ENCODE measurements at places on chromosomes 3 and 15.

- no peak for DNase-seq
Measured at GRCh38 chr3:128294999-128295468, 141.8 kb downstream of the EEFSEC start.

GRCh38 chr3:50714946-50715345 is 40.2 kb downstream of the DOCK3 start:
- no peak for DNase-seq

DNA sequence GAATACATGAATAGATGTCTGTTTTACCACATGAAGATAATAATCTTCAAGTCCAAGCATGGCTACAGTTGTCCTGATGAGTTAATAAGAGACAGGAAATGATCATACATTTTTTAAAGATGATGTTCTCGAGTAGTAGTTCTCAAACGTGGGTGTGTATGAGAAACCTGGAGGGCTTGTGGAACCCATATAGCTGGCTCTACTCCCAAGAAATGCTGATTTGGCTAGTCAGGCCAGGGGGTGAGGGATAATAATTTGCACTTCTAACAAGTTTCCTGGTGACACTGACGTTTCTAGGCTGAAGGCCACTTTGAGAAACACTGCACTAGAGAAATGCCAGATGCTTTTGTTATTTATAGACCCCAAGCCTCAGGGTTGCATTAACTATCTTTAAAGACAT is 37.0 kb downstream of the ROPN1B start:
- no peak for DNase-seq

DNA sequence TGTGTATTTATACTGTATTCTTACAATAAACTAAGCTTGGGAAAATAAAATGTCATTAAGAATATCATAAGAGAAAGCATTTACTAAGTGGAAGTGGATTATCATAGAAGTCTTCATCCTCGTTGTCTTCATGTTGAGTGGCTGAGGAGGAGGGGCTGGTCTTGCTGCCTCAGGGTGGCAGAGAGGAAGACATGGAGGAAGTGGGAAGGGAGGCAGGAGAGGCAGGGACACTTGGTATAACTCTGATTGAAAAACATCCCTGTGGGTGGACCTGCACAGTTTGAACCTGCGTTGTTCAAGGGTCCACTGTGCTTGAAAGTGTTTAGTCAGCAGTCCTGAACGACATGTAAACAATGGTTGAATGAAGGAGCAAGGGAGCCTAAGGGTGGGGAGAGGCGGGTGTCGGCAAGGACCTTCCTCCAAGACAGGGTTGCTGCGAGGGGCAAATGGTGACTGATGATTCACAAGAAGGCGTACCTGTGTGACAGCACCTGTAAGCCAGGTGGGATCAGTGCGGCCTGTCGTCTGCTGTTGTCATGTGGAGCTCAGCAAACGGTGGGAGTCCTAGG is 103.8 kb upstream of the KLF13 start:
- no peak for DNase-seq

DNA sequence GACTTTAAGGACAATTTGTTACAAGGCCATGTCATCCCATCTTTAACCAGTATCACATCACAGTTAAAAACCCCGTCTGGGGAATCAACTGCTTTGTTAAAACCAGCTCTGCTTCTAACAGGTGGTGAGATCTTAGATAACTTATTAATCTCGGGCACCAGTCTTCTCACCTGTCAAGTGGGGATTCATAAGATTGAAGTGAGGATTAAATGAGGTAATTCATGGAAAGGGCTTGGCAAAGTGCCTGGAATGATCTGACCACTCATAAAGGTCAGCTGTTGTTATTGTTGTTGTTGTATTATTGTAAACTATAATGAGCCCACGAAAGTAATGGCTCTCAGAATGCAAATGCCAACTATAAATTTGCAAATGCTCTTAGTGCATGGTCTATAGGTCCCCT is 30.1 kb upstream of the SLC24A5 start:
- no peak for DNase-seq

- DNase-seq, result no peak
Measured at GRCh38 chr3:139120086-139121056, 75.7 kb upstream of the PRR23C start.

DNA sequence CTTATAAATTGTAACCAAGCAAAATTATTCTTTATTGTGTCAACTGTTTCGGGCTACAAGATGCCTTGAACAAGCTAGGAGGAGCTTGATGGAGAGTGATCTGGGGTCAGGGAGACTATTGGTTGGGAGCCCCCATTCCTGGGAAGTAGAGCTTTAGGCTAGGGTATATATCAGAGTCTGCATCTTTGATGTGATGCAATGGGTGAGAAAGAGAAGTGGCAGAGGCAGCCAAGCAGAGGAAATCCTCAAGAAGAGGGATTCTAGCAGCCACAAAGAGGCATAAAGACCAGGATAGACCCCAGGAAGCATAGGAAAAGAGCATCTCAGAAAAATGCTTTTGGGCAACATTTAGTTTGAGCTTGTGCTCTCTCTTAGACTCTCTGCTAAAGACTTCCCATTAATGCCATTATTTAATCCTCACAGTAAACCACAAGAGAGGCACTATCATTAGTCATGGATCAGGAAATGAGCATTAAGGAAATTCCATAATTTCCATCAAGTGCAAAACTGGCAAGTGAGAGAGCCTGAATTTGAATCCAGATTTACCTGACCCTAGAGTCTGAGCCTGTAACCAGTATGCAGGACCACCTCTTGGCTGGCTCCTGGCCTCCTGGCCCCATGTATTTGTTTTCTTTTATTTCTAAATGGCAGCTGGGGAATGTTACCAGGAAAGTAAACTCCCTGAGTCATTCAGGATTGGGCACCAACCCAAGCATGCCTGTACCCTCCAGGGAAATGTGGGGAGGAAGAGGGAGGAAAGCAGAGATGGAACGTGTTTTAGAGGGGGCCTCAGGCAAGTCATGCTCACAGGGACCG is 118.7 kb downstream of the RPL22L1 start:
- peak; percentile 16 for DNase-seq

DNA sequence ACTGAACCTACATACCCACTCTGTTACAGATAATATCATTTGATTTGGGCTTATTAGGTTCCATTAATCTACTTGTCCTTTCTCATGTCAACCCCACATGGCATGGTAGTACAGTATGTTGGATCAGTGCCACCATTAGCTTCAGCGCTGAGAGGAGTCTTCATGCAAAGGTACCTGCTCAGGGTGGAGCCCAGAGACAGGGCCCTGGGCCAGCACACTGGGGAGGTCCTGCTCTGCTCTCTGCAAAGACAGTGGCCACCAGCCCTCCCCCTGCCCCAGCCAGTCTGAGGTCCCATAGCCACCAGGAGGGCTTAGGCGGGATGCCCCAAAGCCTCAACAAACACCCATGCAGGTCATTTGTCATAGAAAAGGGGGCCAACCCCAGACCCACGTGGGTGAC is 71.0 kb downstream of the ATP10A start:
- DNase-seq, result no peak

GRCh38 chr3:188389711-188390342 is 235.9 kb downstream of the LPP start:
- DNase-seq, result no peak

DNA sequence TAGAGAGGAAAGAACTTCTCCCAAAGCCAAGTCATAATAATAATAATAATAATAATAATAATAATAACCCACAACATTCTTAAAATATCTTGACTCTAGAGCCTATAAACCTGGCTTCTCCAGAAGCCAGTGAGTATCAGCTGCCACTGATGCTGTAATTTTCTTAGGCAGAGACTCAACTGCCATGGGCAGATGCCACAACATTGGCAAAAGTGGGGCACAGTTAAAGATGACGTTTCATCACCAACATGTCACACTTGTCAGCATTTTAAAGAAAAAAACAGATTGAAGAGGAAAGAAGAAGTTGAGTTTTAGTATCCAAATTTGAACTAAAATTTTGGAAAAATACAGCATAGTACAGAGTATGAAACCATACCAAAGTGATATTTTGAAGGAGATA is 265.0 kb downstream of the ZMAT3 start:
- no peak for DNase-seq

- peak; percentile 41 for DNase-seq
Measured at GRCh38 chr3:156749244-156749643, 74.9 kb downstream of the TIPARP start.

DNA sequence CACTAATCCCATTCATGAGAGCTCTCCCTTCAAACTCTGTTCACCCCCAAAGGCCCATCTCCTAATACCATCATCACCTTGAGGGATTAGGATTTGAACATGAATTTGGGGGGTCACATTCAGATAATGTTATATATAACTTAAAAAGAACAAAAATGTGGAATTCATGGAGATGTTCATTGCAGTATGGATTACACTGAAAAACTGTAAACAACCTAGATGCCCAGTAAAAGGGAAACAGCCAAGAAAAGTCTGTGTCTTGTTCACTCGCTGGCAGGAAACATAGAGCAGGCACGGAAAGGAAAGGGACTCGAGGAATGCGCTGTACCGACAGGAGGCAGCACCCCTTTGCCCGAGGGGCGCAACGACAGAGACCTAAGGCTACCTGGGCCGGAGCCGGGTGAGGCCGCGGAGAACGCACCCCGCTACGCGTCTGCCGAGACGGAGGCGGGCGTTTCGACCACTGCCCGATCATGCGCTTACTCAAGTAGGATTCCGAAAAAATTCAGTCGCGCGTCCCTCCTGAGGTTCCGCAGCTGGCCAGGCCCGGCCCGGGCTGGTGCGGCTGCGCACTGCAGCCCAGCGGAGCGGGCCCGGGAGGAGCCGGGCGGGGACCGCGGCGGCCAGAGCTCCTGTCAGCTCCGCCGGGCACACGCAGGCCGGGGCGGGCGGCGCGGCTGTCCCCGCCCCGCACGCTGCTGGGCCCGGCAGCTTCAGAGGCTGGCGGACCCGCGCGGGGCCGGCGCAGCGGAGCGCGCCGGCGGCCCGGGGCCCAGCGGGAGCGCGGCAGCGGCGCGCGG is 862 bp upstream of the MAN2A2 start:
- DNase-seq, result peak; percentile 17

DNA sequence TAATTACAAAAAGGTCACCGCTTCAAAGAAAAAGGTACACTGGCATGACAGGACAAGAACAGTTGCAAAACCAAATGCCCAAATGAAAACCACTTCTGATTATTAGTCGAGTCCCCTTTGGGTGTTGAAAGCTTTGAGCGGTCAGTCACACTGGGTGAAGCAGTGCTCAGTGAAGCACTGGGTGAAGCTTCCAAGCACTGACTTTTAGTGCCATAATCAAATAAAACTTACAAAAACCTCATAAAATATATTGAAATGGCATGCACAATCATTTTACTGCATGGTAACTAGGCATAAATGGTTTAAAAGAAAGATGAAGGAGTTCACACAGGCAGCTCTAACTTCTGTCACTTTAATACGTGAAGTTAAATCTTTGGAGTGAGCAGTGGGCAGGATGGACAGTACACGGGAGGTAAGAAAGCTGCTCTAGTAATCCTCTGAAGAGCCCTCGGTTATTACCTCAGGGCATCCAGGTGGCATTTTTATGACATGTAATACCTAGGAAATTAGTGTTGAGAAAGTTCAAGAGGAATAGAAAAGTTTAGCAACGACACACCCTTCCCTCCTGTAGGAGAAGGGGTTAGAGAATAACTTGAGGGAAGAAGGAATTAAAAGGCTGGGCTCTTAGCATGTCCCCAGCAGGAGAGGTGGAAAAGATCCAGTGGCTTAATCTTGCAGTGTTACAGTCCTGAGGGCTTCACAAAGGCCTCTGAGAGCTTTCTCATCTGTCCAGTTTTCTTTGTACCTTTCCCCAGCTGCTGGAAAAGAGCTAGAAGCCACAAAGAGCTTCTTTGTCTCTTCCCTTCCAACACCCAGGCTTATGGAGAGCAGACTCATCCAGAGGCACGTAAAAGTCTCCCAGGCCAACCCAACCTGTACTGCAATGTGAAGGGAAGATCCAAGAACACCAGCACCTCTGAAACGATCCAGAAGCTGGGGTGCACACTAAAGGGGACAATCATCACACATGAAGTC is 64.9 kb upstream of the MYO5C start:
- DNase-seq, result no peak

DNA sequence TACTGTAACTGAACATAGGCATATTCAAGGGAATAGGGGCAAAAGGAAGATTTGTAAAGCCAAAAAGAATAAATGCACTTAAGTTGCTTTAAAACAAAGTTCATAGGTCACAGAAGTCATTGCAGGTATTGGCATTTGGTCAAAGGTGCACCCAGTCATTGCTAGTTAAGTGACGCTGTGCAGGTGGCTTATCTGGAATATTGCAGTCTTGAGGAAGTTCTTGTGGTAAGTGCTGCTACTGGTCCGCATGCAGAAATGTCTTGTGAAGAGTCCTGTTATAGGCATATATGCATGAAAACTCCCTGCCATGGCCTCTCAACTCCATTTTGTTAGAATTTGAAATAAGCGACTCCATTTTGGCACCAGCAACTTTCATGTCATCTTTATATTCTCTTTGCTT is 293.1 kb downstream of the GBE1 start:
- DNase-seq, result no peak

GRCh38 chr3:54173371-54173770 is 51.0 kb downstream of the CACNA2D3 start:
- DNase-seq, result no peak

GRCh38 chr3:115623044-115623868 is at the start of gene GAP43:
GAP43 (plus strand) TSS chr3:115623510; CDS start chr3:115623690, 180 bp downstream.
- DNase-seq, result peak; percentile 21

GRCh38 chr15:31300208-31300661 is 26.4 kb upstream of the KLF13 start:
- DNase-seq, result peak; percentile 10

DNA sequence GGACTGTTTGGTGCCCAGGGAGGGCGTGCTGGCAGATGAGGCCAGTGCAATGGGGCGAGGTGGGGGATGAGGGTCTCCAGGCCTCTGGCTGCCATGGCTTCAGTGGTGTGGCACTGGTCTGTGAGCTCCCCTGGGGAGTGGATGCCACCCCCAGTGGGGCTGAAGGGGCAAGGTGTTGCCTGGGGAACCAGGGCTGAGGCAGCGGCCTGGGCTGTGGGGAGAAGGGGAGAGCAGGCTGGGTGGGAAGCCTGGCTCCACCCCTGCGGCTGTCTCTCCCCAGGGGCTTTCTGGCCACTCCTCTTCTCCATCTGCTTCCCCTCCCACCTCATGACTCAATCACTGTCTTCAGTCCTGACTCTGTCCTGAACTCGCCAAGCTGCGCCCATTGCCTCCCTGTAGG is 88.4 kb upstream of the TLE3 start:
- DNase-seq, result no peak

DNA sequence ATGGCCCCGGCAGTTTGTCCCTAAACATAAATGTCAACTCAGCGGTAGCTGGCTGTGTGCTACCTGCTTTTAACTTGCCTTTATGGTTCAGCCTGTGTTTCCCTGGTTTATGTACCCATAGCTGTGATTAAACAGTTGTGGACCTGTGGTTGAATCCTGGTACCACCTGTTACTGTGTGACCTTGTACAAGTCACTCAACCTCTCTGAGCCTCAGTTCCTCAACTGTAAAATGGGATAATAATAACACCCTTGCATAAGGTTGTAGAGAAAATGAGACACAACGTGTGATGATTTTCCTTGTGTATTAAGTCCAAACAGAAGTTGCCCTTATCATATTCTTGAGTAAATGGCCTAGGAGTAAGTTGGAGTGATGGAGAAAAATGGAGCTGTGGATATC is 6.3 kb downstream of the GALNT15 start:
- DNase-seq, result no peak
